ENCODE measurements at places on chromosomes 2 and 18.

GRCh38 chr2:201482543-201482942, 31.0 kb downstream of the STRADB start:
- DNase-seq, result no peak

DNA sequence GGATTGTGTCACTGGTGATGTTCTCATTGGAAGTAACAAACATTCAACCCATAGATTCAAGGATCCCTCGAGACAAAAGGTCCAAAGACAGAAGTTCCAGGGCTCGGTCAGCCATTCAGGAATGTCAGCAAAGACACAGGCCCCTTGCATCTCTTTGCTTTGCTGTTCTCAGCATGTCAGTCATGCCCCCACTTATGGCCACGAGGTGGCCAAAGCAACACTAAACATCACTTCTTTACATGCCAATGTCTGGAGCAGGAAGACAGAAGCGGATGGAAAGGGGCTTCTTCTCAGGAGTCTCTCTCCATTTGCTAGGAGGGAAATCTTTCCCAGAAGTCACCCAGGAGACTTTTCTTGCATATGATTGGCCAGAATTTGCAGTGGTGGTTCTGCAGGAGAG, 191.6 kb upstream of the SP5 start:
- no peak for DNase-seq

GRCh38 chr2:185417111-185417510, 321.5 kb upstream of the FSIP2 start:
- no peak for DNase-seq

DNA sequence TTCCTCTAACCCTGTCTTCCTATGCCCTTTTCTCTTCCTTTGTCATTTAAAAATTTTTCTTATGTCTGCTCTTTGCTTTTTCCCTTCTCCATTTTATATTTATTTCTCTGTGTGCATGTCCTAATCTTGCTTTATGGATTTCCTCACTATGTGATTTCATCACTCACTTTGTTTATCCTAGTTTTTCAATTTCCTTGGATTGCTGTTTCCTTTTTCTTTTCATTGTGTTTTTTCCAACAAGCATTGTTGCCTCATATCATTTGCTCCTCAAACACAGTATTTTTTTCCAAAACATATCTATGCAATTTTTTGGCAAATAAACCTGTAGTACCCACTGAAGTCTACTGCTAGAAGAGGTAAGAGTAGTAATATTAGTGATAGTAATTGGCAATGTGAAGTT, 67.4 kb upstream of the PNPT1 start:
- no peak for DNase-seq
